ENCODE measurements at places on chromosomes 4 and X. TPM values are rescaled to one million over a fixed set of nuclear protein-coding genes. Genes with fewer than 3 reads are reported as not detected.

DNA sequence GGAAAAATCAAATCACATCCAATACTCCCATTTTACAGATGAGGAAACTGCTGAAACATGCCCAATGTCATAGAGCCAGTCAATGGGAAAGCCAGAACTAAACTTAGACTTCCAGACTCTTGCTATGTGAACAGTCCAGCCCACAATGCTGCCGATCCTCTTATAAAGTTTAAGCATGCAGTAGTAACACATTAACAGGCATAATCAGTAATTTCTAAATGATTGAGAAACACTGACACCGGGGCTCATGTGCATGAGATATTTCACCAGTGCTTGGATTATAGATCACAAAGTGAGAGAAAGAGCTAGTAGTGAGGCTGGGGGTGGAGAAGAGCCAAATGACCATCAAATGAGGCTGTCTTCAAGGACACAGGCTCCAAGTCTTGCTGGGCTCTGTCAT, 2.5 kb downstream of the BDH2 start:
- H3K4me1 ChIP-seq = peaks cover 38% of the 10 kb centered on the region
- DNase-seq = no peak
- H3K36me3 ChIP-seq = peaks cover 15% of the 10 kb centered on the region
- H3K27me3 ChIP-seq = no peaks in the 10 kb centered on the region

DNA sequence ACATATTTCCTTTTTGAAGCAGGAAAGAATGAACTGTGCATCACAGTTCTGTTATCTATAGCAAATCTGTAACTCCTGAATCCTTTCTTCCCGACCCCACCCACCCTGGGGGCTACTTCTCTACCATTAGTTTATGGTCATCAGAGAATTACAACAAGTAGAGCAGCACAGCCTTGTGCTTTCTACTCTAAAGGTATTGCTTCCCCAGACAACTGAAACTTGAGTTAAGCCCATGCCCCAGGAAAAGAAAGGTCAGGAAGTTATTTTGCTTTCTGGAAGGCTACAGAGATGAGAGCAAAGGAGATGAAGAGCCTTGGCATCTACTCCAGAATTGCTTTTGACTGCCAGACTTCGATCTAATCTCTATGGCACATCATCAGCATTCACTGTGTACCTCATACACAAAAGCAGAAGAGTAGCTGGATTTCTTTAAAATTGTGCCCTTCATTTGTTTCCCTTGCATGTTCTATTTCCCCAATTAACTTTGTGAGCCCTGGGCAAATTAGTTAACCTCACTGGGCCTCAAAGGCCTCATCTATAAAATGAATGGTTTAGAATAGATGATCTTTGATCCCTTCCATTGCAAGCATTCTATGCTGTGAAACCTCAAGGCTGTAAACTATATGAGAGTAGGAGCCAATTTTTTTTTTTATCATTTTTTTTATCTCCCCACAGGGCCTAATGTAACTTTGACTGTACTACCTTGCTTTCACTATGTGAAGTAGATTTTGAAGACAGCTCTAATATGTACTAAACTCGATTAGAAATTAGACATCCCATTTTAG, 595.6 kb downstream of the RPA4 start:
- H3K36me3 ChIP-seq = no peaks in the 10 kb centered on the region
- H3K27me3 ChIP-seq = no peaks in the 10 kb centered on the region
- H3K4me3 ChIP-seq = no peak overlapping the region
- no peaks in the 10 kb centered on the region for H3K4me1 ChIP-seq
- no peak for DNase-seq
- H3K27ac ChIP-seq = no peak overlapping the region

GRCh38 chr4:78353921-78354320, 197.6 kb upstream of the ANXA3 start:
- H3K27ac ChIP-seq = no peak overlapping the region
- peaks cover under 1% of the 10 kb centered on the region for H3K27me3 ChIP-seq
- peaks cover 2% of the 10 kb centered on the region for H3K4me1 ChIP-seq
- no peak overlapping the region for H3K4me3 ChIP-seq
- H3K36me3 ChIP-seq = no peaks in the 10 kb centered on the region
- DNase-seq = no peak

- no peak for DNase-seq
- no peak overlapping the region for H3K27ac ChIP-seq
- no peaks in the 10 kb centered on the region for H3K36me3 ChIP-seq
- no peaks in the 10 kb centered on the region for H3K4me1 ChIP-seq
Observed at GRCh38 chr4:12118651-12119213, 690.0 kb upstream of the HS3ST1 start.

Gene ASB12
- not detected for total RNA-seq
